ENCODE measurements at places on chromosomes 3 and 15.
A peak's percentile ranks its signal among the peaks of the same experiment; 100 is the strongest.

- DNase-seq = no peak
Observed at GRCh38 chr3:168958466-168958865, 705.0 kb downstream of the MECOM start.

DNA sequence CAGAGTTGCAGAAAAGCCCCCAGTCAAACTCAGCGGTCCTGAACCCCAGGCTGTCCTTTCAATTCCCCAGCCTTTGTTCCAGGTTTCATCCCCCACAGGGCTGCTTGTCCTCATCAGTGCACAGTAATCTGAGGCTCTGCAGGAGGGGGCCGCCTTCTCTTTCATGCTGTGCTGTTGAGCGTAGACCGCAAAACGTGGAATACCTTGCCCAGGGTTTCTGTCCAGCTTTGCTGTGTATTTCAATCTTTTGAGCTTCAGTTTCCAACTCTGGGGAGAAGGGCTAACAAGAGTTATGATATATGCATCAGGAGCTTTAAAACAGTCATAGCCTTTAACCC is 64.8 kb downstream of the FAM43A start:
- DNase-seq = peak; percentile 55

- no peak for DNase-seq
Observed at GRCh38 chr3:165359005-165359404, 162.8 kb upstream of the SLITRK3 start.

GRCh38 chr3:67733269-67733950 is 79.0 kb upstream of the SUCLG2 start:
- no peak for DNase-seq

GRCh38 chr3:171916888-171917287 is 73.7 kb downstream of the TMEM212 start:
- no peak for DNase-seq

DNA sequence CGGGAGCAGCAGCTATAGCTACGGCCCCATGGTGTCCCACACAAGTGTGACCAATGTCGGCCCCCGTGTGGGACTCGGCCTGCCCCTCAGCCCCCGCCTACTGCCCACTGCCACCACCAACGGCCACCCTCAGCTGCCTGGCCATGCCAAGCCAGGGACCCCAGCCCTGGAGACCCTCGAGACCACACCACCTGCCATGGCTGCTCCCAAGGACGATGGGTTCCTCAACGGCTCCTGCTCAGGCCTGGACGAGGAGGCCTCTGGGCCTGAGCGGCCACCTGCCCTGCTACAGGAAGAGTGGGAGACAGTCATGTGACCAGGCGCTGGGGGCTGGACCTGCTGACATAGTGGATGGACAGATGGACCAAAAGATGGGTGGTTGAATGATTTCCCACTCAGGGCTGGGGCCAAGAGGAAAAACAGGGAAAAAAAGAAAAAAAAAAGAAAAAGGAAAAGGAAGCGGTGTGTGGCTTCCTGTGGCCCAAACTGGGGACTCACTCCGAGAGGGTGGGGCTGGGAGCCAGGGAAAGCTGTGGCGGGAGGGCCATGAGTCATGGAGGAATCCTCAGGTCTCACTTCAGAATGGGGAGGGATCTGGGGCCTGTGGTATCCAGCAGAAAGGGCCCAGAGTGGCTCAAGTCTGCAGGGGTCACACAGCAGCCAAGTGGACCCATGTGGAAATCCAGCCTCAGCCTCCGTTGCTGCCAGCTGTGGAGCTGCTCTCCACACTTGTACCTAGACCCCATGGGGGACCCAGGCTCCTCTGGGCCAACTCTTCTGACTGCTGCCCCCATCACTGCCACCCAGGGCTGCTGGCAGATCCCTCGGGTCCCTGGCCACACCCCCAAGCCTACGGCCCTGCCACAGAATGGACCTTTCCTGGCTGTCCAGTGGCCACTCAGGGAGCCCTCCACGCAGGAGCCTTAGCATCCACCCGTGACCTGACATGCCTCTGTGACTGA is 26.1 kb downstream of the PTH1R start:
- DNase-seq = no peak

- DNase-seq = no peak
Observed at GRCh38 chr3:115420086-115420485, 203.2 kb upstream of the GAP43 start.

GRCh38 chr15:84883466-84883865 is 996 bp upstream of the SLC28A1 start:
- DNase-seq = no peak

DNA sequence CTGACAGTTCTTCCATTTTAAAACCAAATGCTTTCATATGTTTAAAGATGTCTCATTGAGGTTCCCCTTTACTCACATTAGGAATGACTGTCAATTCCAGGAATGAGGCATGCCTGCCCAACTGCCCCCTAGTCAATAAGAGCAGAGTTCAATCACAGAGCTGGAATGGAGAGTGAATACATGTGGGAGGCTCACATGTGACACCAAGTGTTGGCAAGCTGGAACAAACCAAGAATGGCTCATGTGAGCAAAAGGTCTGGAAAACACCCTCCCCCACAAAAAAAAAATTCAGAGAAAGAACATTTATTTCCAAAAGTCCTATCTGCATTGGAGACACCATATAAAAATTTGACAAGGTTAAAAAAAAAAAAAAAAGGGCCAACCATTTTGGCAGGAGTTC is 3.7 kb downstream of the PBRM1 start:
- no peak for DNase-seq

DNA sequence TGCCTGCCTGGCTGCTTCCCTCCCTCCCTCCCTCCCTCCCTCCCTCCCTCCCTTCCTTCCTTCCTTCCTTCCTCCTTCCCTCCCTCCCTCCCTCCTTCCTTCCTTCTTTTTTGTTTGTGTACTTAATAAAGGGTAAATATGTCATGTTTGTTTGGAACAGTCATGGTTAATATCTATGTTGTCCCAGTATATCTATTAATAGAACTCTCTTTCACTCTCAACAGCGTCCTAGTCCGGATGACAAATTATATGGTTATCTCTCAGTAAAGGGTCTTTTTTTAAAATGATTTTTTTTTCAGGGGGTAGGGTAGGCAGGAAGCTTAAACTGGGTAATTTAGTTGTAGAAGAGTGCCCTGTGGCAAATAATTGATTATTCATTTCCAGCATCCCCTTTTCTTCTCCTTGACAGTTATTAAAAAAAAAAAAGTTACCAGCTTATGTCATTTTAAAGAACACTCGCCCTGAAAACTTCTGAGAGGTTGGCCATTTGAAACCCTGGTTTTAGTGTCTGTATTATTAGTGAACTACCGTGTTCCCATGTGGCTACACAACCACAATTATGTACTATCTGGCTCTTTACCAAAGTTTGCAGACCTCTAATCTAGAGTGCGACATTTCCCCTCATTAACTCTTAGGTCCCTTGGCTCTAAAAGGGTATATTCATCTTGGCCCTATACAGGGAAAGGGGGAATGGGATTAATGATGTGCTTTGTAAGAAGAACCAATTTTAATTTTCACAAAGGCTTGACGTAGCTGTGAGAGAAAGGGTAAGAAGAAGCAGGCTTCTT is 13.7 kb downstream of the TAGLN3 start:
- DNase-seq = no peak

GRCh38 chr3:136842294-136842693 is 19.7 kb upstream of the NCK1 start:
- no peak for DNase-seq

DNA sequence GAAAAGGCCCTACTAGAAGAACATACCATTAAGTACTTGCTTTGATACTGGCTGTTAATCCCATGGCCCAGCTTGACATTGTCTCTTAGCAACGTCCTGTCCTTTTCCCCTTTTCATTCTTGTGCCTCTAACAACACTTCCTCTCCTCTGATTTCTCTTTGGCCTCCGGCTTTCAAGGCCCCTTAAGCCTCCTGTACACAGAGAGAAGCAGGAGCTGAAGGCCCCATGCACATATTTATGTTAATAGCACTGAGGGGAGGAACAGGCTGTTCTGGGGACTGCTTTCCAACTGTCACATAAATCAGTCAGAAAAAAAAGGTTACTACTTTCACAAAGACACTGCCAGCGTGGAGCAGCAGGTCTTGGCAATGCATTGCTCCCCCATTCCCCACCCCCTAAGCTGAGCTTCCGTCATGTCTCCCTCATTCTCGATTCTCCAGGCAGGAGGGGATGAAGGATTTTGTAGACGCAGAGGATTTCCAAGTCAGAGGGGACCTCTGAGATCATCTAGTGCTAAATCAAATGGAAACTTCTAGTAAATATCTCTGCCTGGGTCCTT is 257.4 kb upstream of the ADAMTS9 start:
- DNase-seq = peak; percentile 86

GRCh38 chr15:56040081-56041035 is 46.9 kb upstream of the NEDD4 start:
- DNase-seq = peak; percentile 58

GRCh38 chr3:147428754-147429153 is 19.6 kb downstream of the ZIC1 start:
- DNase-seq = no peak
